ENCODE measurements at places on chromosomes 11 and 22. TPM values are rescaled to one million over a fixed set of nuclear protein-coding genes. Genes with fewer than 3 reads are reported as not detected.

Gene SPTBN2
- total RNA-seq: 170 TPM

DNA sequence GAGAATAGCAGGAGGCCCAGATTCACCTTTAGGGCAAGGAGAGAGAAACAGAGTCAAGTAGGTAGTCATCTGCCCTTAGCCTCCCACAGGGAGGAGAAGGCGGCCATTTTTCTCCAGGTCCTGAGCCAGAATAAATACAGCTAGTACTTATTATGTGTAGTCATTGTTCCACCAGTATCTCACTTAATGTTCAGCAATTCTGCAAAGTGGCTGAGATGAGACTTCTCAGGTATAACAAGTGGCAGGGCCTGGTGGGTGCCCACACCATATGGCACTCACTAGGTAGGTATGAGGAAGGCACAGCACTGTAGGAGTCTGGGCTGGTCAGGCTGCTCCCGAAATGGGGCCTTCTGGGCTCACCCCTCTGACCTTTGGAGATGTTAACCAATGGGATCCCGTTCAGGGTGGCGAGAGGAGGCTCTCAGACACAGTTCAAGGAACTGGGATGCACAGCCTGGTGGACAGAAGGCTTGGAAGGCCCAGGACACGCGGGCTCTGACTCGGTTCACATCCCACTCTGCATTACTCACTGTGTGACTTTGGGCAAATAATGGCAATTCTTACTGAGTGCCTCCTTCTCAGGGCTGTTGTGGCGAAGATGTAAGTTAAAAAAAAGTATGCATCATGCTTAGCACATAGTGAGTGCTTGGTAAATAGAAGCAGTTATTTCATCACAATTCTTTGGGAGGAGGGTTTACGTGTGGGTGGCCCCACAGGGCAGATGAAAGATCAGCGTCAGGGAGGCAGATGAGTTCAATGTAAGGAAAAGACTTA is 25.1 kb downstream of the RTN4RL2 start:
- no peak for DNase-seq

Gene ART1
- total RNA-seq: not detected

DNA sequence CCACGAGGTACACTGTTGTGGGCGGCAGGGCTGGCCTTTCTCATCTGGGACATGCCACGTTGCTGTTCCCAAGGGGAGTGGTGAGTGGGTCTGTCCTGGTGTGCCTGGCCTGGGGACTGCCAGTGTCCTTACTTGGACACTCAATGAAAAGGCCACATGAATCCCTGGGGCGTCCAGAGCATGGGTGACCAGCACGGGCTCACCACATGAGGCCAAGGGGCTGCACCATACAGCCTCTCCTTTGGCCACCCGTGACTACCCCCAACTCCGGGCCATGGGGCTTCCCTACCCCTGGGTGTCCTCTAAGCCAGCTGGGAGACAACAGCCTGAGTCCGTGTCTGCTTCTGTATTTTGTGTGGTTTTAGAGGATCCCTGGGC is 20.2 kb upstream of the TXNRD2 start:
- no peak for DNase-seq

Gene SCGB1A1
- total RNA-seq: not detected

GRCh38 chr11:72326151-72326848 is 82.3 kb upstream of the PHOX2A start:
- no peak for DNase-seq

GRCh38 chr11:110470716-110471115 is 41.0 kb downstream of the FDX1 start:
- no peak for DNase-seq

GRCh38 chr22:20760084-20760483 is 13.8 kb upstream of the SERPIND1 start:
- DNase-seq: no peak

GRCh38 chr11:103744496-103745153 is 291.8 kb upstream of the DDI1 start:
- no peak for DNase-seq

Gene RBMXL2
- total RNA-seq: not detected

Gene NRXN2
- total RNA-seq: 204 TPM

DNA sequence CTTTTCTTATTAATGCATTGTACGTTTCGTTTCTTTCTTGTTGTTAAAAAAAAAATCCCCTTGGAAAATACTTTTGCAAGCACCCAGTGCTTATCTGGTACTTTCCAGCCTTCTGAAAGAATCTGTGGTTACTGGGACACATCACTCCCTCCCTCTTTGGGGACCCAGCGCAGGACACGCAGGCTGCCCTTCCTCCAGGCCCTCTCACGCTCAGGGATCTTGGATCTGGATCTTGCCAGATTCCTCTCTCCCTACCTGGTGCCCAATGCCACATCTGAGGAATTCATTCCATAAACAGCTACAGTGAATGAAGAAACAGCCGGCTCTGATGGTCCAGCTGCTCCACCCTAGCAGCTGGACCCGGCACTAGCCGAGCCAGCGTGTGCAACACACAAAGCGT is 55.7 kb downstream of the PHF21B start:
- no peak for DNase-seq

GRCh38 chr11:43546561-43547429 is 133.7 kb upstream of the HSD17B12 start:
- no peak for DNase-seq

- no peak for DNase-seq
These were observed 28.6 kb downstream of the CSRP3 start for GRCh38 chr11:19173004-19173689.

DNA sequence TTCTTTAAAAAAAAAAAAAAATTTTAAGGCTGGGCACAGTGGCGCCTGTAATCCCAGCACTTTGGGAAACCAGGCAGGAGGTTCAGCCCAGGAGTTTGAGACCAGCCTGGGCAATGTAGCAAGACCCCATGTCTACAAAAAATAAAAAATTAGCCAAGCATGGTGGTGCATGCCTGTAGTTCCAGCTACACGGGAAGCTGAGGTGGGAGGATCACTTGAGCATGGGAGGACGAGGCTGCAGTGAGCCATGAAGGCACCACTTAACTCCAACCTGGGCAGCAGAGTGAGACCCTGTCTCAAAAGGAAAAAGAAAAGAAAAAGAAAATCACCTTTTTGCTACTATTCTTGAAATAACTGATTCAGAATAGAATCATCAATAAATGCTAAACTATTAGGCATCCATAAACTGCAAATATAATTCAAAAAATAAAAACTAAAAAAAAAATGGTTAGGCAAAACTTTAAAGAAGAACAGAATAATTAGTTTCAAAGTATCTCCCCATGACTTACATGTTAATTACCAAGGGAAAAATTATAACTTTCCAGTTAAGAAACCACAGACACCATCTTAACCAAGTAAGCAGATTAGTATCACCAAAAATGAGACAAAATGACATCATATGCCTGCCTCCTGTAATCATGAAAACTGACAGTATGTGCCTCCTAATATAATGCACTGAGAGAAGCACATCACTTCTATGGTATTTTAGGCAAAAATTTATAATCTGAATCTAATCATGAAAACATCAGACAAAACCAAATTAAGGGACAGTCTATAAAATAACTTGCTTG is 63.6 kb downstream of the DENND5A start:
- no peak for DNase-seq

DNA sequence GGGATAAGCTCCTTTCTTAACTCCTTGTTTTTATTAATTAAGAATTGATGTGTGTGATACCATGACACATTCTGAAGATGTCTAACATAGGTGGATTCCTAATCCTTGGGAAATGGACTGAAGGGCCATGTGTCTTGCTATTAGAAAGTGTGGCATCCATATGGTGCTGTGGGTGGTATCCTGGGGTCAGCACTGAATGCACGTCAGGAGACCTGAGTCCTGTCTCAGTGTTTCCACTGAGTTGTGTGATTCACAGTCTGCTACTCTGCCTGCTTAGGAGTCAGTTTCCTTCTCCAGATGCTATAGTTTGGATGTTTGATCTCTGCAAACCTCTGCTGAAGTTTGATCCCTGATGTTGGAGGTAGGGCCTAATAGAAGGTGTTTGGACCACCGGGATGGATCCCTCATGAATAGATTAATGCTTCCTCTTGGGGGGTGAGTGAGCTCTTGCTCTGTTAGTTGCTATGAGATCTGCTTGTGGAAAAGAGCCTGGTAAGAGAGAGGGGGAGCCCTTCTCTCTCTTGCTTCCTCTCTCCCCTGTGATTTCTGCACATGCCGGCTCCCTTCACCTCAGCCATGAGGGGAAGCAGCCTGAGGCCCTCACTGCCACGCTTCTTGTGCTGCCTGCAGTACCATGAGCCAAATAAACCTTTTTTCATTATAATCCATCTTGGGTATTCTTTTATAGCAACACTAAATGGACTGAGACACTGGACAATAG is 666.5 kb downstream of the NTM start:
- DNase-seq: no peak

DNA sequence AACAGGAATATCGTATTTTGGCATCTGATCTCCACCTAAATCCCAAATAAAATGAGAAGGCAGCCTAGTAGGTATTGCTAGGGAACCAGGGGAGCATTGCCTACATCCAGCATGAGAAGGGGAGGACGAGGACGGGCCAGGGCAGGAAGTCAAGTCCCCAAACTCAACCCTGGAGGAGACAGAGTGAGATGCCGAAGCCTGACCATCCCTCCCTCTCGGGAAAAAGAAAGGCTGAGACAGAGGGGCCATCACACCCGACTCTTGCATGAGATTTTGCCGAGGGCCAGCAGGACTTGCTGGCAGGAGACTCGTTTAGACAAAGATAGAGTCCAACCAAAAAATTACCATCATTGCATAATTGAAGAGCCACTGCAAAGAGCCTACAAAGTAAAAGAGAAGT is 50.2 kb upstream of the SPATA19 start:
- DNase-seq: no peak

GRCh38 chr11:11397036-11397415 is 44.0 kb upstream of the CSNK2A3 start:
- no peak for DNase-seq

DNA sequence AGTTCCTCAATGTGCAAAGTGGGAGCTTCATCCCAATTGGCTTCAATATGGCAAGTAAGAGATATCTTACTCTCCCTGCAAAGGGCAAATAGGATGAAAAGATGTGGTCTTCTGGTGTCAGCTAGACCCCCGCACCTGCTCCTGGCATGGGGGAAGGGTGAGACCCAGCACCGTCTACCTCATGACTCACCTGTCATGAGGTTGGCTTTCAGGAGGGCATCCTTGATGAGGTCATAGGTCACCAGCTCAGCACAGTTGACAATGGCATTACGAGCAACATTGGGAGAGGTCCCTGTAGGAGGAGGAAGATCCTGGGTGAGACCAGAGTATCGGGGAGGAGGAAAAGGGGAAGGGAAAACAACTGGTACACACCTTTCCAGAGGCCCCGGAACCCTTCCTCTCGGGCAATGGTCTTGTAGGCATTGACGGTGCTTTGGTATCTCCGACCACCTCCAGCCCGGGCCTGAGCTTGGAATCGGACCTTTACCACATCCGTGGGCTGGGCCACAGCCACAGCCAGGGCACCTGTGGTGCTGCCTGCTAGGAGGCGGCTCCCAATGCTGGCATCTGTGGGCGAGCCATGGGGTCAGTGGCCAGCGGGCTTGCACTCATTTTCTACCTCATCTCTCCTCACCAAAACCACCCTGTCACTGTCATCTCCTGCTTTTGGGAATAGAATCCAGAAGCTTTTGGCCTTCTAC is 6.0 kb downstream of the UCP2 start:
- DNase-seq: no peak

Gene MMP1
- total RNA-seq: not detected

DNA sequence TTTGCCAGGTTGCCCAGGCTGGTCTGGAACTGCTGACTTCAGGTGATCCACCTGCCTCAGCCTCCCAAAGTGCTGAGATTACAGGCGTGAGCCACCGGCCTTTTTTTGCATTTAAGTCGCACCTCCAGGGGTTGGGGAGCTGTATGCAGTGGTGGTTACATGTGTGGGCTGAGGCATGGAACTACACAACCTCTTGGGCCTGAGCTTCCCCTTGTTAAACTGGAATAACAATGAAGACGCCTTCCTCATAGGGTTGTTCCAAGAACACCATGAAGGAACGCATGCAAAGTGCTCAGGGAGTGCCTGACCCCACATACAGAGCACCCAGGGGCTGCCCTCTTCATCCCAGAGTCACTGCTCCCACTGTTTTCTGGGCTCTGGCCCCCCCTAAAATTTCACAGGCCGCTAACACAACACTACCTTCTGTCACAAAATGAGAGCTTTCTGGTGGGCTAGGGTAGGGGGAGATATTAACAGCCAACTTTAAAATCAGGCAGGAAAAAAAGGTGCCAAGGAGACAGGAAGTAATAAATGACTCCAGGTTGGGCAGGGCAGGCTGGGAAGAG is 1.3 kb upstream of the FAM118A start:
- no peak for DNase-seq

Gene EFCAB6
- total RNA-seq: 9.4 TPM

DNA sequence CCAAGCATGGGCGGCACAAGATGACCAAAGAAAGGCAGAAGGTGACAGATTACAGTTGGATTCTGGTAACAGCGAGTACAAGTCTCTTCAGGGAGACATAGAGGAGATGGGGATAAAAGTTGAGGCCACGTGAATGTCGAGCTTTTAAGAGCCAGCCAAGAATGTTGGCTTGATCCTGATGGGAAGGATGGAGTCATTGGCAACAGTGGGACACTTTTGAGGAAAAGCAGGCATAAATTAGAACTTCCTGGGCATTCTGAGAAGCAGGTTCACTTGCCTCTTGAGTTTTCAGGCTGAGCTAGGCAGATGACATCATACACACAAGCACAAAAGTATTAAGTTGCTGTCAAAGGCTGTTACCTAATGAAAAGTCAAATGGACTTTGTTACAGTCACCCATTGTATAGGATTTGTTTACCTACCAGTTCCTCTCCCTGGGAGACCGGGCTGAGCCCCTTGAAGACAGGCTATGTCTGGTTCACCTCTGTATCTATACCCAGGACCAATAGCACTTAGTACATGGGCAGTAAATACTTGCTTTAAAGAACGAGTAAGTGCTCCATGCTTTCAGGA is 41.1 kb downstream of the TNRC6B start:
- no peak for DNase-seq

DNA sequence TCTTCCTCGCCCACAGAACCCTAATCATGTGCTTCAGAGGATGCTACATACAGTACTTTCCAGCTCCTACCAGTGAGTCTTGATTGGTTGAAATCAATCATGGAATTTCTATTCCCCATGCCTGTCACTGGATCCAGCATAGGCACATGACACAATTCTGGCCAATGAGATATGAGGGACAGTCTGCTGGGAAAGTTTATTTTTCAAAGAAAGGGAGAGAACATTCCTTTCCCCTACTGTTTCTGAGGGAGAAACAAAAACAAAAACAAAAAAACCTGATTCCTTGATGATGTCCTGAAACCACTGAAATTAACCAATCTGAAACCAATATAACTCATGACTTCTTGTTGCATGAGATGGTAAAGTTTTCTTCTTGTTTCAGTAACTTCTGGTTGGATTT is 3.3 kb upstream of the RCN1 start:
- DNase-seq: no peak

- DNase-seq: no peak
These were observed 47.6 kb downstream of the HEPHL1 start for GRCh38 chr11:94068764-94069163.

DNA sequence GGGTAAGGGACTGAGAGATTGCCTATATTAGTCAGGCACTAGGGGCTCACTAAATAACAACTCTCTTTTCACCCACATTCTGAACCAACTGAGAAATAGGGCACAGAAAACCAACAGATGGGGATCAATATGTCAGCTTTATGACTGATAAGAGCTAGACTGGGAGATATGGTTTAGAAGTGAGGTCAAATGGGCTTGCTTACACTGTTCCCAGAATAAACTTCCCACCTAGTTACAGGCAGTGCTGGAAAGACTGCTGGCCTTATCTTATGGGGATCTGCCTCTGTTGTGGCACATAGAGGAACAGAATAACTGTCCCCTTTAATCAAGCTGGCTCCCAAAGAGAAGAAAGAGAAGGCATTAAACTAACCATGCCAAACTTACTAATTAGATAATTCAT is 10.6 kb upstream of the RRAS2 start:
- no peak for DNase-seq
